ENCODE measurements at places on chromosomes 5 and 9.

DNA sequence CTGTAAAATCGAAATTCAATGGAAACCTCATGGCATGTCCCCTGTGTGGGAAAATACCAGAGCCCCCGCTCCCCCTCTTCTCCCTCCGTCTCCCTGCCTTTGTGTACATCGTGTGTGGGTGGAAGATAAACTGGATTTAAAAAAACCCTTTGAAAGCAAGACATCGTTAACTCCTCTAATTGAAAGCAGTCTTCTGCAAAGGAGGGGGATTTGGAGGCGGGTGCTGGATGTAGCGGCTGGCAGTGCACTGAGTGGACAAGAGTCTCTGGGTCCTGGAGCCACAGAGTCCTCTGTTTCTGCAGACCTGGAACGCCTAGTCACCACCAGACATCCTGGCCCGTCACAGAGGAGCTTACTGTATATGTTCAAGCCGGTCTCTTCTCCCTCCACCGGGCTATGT is 169.4 kb downstream of the PAPPA start:
- no peak for DNase-seq

GRCh38 chr5:132177691-132178149 is 49.9 kb downstream of the P4HA2 start:
- no peak for DNase-seq

DNA sequence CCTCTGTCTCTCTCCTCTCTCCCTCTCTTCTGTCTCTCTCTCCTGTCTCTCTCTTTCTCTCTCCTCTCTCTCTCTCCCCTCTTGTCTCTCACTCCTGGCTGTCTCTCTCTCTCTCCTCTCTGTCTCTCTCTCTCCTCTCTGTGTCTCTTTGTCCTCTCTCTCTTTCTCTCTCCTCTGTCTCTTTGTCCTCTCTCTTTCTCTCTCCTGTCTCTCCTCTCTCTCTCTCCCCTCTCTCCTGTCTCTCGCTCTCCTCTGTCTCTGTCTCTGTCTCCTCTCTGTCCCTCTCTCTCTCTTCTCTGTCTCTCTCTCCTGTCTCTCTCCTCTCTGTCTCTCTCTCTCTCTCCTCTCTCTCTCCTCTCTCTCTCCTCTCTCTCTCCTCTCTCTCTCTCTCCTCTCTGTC is 25.0 kb downstream of the STK32A start:
- no peak for DNase-seq

DNA sequence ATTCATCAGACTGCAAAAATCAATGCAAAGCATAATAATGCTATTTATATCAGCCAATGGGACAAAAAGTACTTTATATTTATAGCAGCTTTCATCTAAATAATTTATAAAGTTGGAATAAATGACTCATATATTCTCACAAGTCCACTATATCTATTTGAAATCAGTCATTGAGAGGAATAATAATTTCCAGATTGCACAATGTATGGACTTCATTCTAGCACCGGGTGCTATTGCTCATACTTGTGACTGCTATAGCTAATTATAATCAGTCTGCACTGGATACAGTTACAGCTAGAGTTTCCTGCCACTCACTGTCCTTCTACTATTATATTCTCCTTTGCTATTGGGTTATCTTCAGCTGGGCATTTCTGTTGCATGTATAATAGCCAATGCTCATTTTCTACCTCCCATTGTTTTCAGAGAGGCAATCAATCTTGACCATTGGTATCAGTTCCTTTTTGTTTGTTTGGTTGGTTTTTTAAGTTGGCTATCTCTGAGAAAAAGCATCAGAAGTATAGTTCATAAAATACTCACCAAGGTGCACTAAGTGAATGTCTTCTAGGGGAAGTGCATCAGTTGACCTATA is 1.9 kb downstream of the CDH18 start:
- no peak for DNase-seq

GRCh38 chr5:114055318-114056184 is 306.3 kb upstream of the KCNN2 start:
- DNase-seq, result no peak

DNA sequence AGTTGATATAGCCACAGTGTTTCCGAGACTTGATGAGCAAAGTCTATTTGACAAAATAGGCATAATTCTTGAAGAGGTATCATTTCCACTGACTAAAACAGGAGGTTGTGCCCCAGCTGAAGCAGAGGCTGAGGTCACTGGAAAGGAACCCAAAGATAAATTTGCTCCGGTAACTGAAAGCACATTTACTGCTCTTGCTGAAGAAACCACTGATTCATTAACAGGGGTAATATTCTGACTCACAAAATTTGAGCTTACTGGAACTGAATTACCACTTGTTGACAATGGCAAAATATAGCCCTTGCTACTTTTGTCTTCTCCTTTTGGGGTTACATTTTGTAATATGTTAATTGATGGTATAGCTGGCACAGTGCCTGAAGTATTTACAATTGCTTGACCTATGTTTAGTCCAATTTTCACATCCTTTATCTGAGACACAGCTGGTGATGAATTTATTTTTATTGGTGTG is 30.2 kb downstream of the MLANA start:
- DNase-seq, result no peak

GRCh38 chr5:87136733-87137132 is 130.9 kb upstream of the RASA1 start:
- DNase-seq, result no peak

DNA sequence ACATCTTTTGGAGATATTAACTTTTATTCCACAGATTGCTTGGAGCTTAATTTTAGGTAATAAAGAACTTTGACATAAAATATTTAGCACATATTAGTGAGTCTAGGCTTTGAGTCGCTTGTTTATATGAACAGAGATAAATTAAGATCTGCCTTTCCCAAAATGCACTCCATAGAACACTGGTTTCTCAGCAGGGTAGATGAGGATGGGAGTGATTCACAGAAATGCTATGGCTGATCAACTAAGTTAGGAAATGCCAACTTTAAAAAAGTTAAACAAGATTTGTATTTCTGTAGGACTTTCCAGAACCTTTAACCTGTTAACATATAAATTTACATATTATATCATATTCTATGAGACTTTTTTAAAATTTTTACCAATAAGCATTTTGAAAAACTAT is 65.2 kb downstream of the STARD4 start:
- no peak for DNase-seq

DNA sequence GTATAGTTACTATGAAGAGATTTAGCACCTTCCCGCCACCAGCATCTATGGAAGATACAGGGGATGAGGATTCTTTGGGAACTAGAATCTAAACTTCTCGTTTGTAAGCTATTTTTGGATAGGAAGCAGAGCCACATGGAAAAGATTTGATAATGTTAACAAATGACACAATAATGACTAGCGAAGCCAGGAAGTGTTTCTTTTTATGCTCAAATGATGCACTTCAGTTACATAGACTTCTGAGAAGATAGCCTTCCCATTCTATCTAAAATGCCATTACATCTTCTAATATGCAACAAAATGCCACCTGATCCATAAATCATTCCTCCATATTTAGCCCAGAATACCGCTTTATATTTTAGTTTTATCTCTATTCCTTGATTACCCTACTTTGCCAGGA is 17.0 kb upstream of the TNC start:
- DNase-seq, result no peak

- no peak for DNase-seq
Measured at GRCh38 chr9:107711542-107711941, 222.0 kb upstream of the KLF4 start.

- DNase-seq, result no peak
Measured at GRCh38 chr9:99894826-99895225, 11.6 kb upstream of the STX17 start.

DNA sequence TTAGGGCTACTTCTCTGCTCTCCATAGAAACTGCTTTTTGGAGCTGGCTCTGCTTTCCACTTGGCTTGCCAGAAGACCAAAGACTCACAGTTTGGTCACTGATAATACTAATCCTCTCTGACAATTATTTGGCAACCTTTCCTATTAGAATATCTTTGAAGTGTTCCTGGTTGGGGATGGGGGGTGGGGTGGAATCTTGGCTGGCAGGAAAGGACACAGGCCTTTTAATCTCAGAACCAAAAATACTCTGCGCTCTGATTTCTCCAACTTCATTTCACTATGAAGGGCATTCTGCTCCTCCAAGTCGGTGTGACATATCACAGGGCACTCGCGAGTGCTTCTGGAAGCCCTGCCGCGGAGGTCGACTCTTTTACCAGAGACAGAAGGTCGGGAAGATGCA is 1329.0 kb upstream of the WWC1 start:
- DNase-seq, result no peak

DNA sequence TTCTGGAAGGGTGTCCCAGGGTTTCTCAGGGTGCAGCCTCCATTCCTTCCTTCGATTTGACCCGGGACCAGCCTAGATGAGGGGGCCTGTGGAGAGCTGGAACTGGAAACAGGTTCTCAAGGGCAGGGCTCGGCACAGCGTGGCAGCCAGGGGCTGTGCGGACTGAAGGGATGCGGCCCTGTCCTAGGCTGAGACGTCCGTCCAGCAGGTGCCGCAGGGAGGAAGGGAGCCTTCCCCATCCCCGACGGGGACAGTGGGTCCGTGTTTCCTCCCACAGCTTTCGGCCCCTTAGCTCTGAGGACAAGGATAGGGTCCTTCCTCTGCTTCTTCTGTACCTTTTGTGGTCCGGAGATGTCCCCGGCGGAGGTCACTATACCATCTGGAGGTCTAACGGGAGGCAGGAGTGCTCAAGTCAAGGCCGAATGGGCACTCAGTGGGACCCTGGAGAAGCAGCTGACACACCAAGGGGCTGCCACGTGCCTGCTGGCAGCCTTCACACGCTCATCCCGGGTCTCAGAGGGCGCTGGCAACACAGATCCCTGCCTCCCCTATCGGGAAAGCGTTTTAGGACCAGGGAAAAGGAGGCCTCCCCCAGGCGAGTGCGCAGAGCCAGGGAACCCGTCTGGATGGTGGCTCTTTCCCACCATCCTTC is 49.9 kb downstream of the USP20 start:
- DNase-seq, result no peak

DNA sequence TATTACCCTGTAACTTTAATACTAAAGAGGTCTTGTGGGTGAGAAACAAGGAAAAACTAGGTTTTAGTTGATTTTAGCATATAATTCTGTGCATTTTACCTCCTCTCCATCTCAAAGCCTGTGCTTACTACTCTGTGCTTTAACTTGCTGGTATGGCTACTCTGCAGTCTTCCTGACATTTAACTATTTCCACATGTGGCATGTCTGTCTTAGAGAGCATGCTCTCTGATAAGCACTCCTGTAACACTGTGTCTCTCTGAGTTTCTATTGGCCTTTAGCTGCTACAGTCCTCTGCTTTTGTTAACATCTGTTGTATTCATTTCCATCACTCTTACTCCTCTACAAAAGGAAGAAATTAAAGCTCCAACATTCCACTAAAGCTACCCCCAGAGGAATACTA is 418.3 kb downstream of the RAB3C start:
- DNase-seq, result no peak

- no peak for DNase-seq
Measured at GRCh38 chr5:143464723-143465490, 61.4 kb upstream of the NR3C1 start.

DNA sequence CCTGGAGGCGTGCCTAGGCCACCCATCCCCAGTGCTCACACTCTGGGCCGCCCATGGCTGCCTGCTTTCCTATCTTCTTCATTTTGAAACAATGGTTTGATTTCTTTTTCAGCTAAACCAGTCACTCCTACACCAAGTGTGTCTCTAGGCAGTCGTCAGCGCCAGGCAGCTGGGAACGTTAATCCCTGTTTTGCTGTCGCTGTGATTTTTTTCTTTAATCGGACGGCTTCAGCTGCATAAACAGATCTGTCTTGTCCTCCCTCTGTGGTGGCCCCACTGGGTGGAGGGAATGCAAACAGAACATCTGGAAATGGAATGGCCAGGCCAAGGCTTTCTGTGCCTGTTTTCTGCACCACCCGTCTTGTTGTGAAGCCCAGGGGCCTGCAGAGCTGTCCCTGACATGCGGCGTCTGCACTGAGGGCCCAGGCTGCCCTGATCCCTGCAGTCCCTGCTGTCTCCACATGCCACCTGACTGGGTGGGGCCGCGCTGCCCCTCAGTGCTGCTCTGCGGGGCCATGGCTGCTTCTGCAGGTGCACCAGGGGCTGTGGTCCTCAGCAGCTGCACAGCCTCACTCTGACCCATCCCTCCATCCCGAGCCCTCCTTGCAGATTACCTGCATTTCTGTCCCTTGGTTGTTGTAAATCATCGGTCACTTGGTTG is 51.5 kb downstream of the WNK2 start:
- no peak for DNase-seq

DNA sequence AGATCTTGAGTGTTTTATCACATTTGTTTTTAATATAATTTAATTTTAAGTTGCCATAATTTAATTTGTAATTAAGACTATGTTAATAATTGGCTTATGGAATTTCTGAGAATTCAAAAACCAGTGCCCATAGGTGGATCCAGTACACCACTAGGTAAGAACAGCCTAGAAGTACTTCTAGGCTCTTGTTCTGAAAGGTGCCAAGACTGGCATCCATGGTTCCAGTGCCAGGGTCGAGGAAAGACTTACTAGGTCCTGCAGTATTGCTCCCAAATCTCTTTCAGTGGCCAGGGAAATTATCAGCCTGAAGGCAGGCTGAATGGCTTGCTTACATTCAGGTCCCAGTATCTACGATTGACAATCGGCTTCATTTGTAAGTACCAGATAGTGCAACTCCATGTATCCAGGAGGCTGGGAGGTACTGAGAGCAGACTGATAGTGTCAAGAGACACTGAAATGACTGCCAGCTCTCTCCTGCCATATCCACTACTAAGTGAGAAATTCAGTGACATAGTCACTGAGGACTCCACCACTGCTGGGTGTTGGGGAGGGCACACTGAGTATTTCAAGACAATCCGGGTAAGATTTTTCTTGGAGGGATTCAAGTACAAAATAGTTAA is 159.2 kb upstream of the CCDC152 start:
- DNase-seq, result no peak

- no peak for DNase-seq
Measured at GRCh38 chr9:98687911-98688310, 20.8 kb downstream of the GABBR2 start.

DNA sequence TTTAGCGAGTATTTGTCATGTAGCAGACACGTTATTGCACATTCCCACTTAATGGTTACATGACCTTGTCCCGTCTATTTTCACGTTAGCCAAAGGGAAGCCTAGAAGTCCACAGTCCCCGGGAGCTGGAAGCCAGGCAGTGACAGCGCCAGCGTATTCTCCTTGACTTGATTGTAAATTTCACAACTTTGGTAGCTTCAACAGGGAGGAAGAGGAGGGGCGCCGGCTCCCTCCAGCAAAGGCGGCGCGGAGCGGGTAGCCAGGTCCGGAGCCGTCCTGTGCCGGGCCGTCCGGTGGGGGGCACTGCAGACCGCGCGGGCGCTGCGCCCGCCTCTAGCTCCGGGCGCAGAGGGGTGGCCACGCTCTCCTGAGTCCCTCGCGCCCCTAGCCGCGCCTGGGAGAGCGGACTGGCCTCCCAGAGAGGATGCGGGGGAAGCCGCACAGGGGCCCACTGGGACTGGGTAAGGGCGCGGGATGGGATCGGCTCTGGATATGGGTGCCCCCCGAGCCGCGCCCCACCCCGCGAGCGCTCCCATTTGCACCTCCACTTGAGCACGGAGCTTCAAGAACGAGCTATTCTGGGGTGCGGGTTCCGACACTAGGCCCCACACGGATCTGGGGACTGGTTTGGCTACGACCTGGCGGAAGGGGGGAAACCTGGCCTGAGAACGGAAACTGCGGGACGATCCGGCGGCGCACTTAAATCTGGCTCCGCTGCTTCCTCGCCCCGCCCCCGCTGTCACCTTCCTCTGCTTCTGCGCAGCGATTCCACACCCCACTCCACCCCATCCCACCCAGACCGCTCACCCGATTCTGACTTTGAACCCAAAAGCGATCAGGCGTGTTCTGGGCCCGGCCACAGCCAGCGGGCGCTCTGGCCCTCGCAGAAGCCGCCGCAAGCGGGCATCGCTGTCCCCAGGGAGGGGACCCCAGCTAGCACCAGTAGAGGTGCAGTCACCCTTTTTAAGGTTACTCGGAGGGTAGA is 23.8 kb downstream of the KLF4 start:
- no peak for DNase-seq
